Hematopoietic multipotent progenitor cell (in vitro differentiated cells): ENCODE measurements at places on chromosomes 2 and 18. TPM values are rescaled to one million over a fixed set of nuclear protein-coding genes. Genes with fewer than 3 reads are reported as not detected.

The EFHD1 gene
- total RNA-seq: not detected

The TRIM43B gene
- total RNA-seq: not detected

DNA sequence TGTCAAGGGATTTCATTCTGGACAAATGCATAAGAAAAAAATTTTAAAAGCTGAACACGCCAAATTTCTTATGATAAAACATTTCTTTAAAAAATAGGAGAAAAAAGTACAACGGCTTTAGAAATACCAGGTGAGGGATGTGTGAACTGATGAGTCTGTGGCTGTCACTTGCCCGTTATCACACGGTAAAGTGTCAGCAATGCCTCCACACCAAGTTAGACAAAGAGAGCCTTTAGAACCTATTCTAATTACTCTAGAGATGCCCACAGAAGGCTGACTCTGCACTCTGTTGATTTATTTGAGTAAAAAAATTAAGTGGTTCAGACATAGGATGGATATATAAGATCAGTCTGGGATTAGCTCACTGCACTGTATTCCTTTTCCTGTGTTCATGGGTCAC lies 523.8 kb downstream of the RNF144A start:
- no peak for DNase-seq

DNA sequence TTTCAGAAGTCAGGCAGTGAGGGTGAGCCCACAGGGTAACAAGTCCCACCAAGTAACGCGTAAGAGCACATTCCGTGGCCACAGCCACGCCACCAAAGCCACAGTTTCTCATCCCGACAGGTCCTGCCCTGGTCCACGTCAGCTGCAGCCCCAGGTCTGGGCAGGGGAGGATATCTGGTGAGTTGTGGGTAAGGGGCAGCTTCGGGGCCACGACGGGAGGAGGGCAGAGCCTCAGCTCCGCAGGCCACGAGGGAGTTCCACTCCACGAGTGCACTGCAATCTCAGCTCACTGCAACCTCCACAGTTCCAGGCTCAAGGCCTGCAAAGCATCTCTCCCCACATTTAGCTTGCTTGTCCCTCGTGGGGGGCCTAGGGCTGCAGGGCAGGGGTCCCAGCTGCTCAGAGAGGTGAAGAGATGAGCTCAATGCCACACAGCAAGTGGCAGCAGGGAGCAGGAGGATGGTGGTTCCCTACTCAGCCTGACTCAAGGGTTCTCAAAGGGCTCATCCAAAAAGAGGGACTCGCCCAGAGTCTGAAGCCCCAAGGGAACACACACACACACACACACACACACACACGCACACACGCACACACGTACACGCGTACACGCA lies 12.5 kb downstream of the SNORC start:
- no peak for DNase-seq

DNA sequence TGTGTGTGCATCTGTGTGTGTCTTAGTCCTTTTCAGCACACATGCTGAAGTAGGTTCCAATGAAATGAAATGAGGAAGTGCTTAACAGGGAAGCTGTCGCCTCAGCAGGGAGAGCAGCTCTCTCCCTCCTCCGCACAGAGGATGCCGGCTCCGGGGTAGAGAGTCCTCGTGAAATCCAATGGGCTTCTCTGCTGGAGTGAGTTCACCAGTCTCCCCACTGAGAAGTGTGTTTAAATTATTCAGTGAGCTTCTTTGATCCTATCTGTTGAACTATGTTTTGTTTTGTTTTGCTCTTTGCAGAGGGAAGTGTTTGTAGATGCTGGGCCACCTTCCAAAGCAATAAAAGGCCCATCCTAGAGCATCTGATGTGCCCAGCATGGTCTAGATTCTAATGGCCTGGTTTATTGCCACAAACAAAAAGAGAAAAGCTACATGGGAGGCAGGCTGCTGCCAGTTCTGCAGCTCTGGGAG lies 6.7 kb downstream of the PPP1R7 start:
- no peak for DNase-seq

DNA sequence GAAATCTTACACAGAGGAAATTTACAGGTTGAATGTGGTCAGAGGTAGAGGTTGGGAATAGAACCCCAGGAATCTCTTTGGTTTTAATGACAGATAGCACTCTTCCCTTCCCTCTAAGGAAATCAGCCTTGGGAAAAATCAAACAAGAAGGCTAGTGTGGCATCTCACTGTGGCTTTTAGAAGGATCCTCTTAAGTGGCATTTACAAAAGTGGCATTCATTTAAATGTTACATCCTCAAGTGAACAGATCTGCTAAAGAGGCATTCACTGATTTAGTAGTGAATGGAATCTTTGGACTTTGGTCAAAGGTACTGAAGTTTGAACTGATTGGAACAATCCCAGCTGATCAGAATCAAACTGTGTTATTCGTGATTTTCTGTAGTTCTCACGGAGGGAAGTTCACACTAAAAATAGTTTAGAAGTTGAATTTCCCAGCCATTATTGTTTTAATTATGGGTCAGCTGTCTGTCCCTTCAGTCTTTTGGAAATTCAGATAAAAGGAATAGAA lies 136.5 kb upstream of the FN1 start:
- no peak for DNase-seq

GRCh38 chr2:18262601-18263000 lies 297.9 kb downstream of the RDH14 start:
- DNase-seq: no peak
